ENCODE measurements at places on chromosomes 12 and 14. TPM values are rescaled to one million over a fixed set of nuclear protein-coding genes. Genes with fewer than 3 reads are reported as not detected.

The ALDH2 gene
- polyA plus RNA-seq: 87.6 TPM

The SNRNP35 gene
- 40.6 TPM for polyA plus RNA-seq

DNA sequence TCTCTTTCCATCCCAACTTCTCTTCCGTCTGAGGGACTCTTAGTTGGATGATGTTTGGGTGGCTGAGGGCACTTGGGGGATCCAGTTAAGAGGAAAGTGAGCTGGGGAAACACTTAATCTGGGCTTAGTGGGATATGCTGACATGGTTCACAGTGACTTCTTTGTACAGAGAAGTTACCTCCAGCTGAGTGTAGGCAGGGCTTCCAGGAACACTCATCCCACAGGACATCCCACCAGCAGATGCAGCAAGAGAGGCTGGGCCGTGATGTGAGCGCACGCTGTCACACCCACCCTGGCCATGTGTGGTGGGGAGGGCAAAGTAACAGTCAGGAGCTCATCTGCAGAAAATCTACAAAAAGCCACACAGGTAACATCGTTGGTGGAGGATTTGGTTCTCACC, 832 bp upstream of the CACNA2D4 start:
- no peak for DNase-seq

GRCh38 chr14:61753631-61754030, 8.6 kb upstream of the SNAPC1 start:
- no peak for DNase-seq

GRCh38 chr12:108622421-108622820, 11.3 kb downstream of the SELPLG start:
- no peak for DNase-seq

DNA sequence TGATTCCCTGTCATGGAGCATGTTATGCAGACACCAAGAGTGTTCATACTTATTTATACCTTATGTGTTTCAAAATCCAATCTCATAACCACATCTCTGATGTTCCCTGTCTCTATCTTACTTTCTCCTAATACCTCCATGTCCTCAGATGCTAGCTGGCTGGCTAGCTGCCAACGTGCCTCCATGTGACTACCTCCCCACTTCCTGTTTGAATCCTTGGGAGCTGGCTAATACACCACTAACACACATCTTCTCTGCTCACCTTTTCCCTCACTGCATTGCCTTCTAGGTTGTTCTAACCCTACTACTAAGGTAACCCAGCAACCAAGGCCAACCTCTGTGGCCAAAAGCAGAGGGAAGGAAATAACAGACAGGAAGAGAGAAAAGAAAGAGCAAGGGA, 27.3 kb downstream of the TTC5 start:
- no peak for DNase-seq

- no peak for DNase-seq
Observed at GRCh38 chr14:82861313-82861712, 1327.7 kb upstream of the SEL1L start.

DNA sequence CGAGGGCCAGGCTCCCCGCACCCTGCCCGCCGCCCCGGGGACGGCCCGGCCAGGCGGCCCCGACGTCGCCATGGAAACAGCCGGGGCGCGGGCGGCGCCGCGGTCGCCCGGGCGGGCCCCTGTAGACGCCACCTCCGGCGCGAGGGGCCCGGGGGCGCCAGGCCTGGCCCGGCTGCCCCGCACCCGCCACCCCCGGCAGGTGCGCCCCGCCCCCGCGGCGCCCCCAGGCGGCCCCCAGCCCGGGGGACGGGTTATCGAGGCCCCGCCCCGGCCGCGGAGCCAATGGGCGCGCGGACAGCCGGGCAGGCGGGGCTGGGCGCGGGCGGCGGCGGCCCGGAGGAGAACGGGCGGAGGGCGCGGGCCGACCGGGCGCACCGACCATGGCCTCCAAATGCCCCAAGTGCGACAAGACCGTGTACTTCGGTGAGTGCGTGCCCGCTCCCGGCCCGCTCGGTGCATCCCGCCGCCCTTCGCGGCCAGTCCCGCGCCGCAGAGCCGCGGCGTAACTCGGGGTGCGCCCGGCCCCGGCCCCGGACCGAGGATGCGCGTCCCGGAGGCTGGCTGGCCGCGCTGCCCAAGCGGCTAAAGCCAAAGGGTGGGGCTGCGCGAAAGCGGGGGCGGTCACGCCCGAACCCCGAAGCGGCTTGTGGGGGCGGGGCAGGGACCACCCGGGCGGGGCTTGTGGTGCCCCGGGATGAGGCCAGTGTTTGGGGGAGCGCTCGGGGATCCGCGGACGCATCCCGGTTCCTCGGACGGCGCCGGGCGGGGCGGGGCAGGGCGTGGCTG, at the start of gene CRIP2:
Gene CRIP2, plus strand, starts transcription at position 339 of the 786 bp plus-strand sequence. Its CDS starts 42 bp downstream, at position 381.
- DNase-seq: no peak

DNA sequence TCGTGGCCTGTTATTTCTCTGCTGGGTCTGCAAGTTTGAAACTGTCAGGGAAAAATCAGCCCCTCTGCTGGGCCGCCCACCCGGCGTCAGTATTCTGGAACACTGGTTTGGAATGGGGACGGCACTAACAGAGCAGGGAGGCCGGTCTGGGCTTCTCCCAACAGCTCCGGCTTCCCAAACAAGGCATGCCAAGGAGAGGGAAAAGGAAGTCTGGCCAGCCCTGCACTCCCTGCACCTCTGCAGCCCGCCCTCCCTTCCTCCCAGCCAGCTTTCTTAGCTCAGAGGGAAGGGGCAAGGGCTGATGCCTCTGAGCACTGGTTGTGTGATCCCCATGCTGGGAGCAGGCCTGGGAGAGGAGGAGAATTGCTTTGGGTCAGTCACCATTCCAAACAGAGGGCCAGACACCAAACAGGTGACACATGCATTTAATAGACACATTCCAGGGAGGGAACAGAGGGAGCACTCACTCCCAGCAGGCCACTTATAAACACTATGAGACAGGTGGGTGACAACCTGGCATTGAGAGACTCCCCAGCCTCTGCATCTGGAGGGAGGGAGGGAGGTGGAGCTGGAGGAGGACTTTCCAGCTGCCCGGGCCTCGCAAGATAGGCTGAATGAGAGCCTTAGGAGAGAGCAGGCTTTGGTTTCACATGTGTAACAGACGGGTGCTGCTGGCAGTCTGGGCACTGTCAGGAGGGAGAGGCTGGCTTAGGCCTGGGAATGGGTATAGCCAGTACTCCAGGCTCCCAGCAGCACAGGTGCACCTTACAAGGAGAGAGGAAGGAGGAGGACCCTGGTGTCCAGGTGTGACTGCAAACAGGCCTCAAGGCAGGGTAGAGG, 10.3 kb downstream of the KRT75 start:
- DNase-seq: no peak

GRCh38 chr12:67647799-67648520, 585 bp upstream of the DYRK2 start:
- peak; percentile 84 for DNase-seq

- no peak for DNase-seq
Observed at GRCh38 chr12:84596266-84596665, 316.3 kb downstream of the SLC6A15 start.

DNA sequence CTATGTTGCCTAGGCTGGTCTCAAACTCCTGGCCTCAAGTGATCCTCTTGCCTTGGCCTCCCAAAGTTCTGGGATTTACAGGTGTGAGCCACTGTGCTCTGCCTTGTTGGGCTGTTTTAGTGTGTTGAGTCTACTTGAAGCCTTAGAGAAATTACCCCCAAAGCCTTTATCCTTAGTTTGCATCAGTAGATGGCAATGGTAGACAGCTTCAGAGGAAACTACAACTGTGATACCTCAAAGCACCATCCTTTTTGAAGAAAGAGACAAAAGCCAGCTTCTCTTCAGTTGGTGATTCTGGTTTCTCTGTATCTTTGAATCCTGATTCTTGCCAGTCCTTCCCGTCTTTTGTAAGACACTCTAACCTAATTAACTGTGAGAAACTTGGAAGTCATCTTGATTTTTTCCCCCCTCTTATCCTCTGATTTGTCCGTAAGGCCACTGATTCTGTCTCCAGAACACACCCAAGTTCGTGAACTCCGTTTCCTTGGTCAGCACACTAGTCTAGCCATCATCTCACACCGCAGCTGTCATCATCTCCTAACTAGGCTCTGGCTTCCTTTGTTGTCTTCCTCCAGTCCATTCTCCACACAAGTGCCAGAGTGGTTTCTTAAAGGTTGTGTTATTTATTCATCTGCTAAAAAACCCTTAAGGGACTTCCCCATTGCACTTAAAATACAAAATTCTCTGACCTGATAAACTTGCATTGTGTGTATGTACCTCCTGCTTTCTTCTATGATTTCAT, 20.2 kb downstream of the ATP2A2 start:
- no peak for DNase-seq

DNA sequence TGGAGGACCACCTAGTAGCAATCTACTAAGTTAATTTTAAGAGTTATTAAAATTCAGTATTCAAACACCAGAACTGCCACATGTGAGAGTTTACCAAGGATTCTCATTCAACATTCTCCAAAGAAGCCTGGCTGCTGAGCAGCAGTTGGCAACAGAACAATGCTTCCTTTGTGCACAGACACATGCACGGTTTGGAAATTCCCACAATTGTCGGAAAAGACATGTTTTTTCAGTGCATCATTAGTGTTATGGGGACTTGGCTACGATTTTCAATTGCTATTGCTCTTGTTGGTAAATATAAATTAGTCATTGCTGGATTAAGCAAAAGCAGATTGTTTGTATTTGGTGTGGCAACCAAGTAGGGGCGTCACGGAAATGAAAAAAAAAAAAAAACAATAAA, 22.2 kb downstream of the ST8SIA1 start:
- DNase-seq: no peak

DNA sequence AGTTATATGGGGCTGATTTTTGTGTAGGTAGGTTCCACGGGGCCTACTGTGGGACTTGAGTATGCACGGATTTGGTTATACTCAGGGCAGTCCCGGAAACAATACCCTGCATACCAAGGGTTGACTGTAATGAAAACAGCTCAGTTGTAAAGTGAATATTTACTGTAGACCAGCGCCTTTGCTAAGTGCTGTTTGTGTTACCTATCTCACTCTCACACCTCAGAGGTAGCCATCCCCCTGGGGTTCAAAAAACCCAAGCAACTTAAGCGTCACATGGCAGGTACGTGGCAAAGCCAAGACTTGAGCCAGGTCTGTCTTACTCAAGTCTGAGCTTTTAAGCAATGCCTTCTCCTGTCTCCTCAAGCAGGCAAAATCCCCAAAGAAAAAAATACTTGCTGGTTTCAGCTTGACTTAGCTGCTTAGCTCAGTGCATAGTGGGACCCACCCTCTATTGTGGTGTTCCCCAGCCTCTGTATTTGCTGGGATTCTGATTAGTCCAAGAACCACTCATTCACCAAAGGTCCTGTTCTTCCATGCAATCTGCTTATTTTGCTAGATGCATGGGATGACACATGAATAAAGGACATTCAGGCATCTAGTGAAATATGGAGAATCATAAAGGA, 34.2 kb upstream of the STRN3 start:
- DNase-seq: no peak

Measured in left renal pelvis (tissue), 4 donors.